Liver (tissue), 10 donors: ENCODE measurements at places on chromosomes 16 and 17. TPM values are rescaled to one million over a fixed set of nuclear protein-coding genes. Genes with fewer than 3 reads are reported as not detected.

The TNRC6C gene
- total RNA-seq = 7.7 TPM

DNA sequence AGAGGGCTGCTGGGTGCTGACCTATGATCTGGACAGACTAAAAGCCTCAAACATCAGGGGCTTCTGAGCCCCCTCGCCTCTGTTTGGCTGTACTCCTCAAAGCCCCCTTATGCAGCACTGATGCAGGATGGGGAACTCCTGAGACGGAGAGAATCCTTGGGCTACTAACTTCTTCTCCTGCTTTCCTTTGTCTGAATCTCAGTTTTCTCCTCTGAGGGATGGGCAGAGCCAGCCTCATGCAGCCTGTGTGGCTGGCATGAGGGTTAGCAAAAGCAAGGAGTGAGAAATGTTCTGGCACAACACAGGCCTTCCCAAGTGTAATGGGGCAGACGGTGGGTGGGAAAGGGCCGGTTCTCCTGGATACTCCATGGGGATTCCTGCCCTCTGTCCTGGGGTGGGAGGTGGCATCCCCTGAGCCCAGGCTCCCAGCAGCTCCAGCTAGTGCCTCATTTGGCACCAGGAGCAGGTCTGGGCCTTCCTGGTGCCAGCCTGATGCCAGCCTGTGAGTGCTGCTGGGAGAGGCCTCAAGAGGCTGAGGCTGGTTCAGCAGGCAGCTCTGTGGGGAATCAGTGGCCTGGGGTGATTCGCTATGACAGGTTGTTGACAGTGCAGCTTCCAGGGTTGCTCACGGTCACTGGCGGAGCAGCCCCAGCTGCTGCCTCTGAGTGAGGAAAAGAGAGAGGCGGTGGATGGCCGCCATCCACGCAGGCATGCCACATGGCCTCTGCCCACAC is 4.0 kb upstream of the BRD7 start:
- no peak for DNase-seq

DNA sequence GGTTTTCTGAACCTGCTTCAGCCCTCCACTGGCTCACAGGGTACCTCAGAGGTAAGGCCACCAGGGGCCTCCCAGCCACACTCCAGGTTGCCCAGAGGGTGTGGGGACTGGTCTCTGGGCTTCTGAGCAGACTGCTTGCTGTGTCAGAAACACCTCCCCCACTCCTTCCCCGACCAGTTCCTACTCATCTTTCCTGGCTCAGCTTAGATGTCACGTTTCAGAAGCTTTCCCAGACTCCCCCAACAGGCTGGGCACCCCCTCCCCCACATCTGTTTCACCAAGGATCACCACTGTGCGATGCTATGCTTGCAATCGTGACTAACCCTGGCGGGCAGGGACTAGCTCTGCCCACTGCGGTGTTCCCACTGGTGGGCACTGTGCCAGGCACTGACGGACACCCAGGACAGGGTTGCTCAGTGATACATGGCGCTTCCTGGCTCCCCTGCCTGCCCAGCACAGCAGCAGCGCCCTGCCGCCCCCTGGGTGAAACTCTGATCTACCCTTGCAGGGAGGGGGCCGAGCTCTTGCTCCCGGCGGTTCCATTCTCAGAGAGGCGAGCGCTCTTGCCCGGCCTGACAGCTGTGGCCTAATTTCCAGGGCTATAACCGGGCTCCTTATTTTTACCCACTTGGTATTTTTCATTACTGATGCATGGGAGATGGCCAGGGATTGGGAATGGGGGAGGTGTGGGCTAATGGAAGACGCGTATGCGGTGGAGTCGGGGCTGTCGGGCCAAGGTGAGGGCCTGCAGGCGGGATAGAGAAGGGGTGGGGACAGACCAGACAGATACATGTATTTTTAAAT is 29.4 kb upstream of the MTSS2 start:
- no peak for DNase-seq

- DNase-seq = no peak
Measured at GRCh38 chr17:17722081-17722905, 41.0 kb downstream of the RAI1 start.

- no peak for DNase-seq
Measured at GRCh38 chr16:89345642-89346150, 128.2 kb downstream of the ZNF778 start.

DNA sequence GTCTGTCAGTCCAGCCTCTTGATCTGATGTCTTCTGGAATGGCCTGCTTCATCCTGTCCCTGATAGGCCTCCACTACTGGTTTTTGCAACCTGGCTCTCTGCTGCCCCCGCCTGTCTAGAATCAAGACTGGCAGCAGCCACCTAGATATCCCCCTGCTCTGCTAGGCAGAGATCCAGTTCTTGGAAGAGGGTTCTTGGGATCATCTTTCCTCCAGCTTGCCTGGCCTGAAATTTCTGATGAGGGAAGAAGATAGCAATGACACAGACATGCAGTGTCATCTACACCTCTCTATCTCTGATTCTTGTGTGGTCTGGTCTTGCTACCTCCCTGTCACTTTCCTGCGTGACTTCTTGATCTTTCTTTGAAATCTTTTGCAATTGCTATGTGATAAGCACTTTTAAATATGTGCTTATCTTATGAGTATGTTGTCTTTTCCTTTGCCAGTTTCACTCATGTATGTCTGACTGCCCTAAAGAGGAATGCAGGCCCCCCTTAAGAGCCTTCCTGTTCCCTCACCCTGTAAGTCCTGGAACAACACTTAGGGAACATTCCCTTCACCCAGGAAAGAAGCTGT is 20.3 kb upstream of the NFATC3 start:
- DNase-seq = peak; percentile 78

DNA sequence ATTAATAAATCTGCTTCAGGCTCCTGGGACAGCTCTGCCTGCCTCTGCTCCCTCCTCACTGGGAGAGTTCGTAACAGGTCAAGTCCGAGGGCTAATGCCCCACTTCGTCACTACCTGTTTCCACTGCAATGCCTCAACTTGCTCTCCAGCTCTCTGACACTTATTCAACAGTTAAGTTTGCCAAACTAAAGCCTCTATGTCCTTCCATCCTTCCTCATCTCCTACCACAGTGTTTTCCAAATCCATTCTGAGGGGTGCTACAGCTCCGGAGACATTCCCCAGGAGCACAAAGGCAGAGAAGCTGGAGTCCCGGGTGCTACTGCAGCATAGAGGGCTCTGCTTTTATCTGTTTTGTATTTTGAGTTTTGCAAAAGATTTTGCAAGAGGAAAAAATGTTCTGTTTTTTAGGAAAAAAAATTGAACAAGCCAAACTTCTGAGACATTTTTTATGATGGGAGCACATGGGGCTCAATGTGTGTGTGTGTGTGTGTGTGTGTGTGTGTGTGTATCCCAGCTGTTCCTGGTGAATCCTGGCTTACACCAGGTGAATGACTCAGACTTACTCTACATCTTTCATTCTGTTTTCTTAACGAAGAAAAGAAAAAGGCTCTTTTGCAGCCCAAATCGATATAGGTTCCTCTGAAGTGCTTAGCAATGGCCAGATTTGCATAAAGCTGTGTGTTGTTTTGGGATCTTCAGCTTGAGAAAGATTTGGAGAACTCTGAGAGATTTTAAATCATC is 46.1 kb upstream of the MYOCD start:
- no peak for DNase-seq

DNA sequence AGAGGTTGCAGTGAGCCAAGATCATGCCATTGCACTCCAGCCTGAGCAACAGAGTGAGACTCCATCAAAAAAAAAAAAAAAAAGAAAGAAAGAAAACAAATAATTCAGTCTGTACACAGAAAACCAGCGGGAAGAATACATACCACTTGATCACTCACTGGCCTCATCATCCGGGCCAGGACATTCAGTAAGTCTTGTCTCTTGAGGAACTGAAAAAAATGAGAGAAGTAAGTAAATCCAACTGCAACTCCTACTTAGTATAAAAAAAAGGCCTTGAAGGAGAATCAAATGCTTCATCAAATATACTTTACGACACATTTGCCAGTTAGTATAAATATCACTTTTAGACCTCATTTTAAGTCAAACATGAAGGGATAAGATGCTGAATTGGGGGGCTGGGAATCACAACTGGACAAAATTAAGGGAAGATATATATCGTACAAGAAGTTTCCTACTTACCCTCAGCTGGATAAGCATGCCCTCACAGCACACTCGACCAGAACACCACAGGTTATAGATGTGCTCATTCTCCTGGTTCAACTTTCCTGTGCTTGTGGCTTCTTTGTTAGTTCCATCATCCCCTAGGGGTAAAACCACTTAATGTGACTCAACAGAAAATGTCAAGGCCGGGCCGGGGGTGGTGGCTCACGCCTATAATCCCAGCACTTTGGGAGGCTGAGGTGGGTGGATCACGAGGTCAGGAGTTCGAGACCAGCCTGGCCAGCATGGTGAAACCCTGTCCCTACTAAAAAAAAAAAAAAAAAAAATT is 12.4 kb downstream of the CCDC47 start:
- no peak for DNase-seq

DNA sequence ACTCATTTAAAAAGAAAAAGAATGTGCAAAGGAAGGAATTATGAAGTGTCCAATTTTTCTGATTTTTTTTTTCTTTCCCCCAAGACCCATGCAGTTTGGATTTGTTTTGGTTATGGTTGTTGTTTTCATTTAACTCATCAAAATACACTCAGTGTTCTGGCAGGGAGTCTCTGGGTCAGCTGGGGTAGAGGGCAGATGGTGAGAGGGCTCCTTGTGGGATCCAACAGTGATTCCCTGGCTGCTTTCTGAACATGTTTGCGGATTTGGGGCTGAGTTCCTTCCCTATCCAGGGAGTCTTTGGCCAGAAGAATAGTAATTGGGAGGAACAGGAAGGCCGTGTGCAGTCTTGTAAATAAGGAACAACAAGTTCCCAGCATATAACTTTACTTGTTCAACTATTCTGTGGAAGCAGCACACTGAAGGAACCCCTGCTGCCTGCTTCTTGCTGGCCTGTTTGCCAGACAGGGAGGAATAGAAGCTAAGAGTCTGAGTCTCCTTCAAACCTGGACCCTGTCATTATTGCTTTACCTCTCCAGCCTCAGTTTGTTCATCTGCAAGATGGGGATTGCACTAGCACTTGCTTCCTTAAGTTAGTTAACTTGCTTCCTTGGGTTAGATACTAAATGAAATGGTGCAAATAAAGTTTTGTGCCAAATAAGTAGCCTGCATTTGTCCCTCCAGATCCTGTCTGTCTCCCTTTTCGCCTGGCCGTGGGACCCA is 32.1 kb downstream of the C17orf67 start:
- DNase-seq = no peak

DNA sequence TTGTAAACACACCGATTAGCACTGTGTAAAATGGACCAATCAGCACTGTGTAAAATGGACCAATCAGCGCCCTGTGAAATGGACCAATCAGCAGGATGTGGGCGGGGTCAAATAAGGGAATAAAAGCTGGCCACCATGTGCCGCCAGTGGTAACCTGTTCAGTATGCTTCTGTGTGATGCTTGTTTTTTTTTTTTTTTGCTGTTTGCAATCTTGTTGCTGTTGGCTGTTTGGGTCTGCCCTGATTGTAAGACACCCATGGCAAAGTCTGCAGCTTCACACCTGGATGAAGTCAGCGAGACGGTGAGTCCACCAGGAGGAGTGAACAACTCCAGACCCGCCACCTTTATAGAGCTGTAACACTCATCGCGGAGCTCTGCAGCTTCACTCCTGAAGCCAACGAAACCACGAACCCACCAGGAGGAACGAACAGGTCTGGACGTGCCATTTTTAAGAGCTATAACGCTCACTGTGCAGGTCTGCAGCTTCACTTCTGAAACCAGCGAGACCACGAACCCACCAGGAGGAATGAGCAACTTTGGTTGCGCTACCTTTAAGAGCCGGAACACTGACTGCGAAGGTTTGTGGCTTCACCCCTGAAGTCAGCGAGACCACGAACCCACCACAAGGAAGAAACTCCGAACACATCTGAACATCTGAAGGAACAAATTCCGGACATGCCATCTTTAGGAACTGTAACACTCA is 85.0 kb upstream of the MED9 start:
- DNase-seq = no peak

- no peak for DNase-seq
Measured at GRCh38 chr17:78637643-78638420, 60.6 kb upstream of the DNAH17 start.

- DNase-seq = no peak
Measured at GRCh38 chr17:18038149-18038850, 668 bp downstream of the ATPAF2 start.

- DNase-seq = no peak
Measured at GRCh38 chr16:84182104-84182503, 4.8 kb downstream of the TAF1C start.
